ENCODE measurements at places on chromosomes 1 and 21. TPM values are rescaled to one million over a fixed set of nuclear protein-coding genes. Genes with fewer than 3 reads are reported as not detected.

The CTH gene
- total RNA-seq = 9.0 TPM

The GBP5 gene
- total RNA-seq = 67.2 TPM

The LENEP gene
- 0.72 TPM for total RNA-seq

The DLGAP3 gene
- total RNA-seq = 0.82 TPM

GRCh38 chr1:224378855-224379631 lies 22.4 kb downstream of the CNIH4 start:
- DNase-seq = no peak

DNA sequence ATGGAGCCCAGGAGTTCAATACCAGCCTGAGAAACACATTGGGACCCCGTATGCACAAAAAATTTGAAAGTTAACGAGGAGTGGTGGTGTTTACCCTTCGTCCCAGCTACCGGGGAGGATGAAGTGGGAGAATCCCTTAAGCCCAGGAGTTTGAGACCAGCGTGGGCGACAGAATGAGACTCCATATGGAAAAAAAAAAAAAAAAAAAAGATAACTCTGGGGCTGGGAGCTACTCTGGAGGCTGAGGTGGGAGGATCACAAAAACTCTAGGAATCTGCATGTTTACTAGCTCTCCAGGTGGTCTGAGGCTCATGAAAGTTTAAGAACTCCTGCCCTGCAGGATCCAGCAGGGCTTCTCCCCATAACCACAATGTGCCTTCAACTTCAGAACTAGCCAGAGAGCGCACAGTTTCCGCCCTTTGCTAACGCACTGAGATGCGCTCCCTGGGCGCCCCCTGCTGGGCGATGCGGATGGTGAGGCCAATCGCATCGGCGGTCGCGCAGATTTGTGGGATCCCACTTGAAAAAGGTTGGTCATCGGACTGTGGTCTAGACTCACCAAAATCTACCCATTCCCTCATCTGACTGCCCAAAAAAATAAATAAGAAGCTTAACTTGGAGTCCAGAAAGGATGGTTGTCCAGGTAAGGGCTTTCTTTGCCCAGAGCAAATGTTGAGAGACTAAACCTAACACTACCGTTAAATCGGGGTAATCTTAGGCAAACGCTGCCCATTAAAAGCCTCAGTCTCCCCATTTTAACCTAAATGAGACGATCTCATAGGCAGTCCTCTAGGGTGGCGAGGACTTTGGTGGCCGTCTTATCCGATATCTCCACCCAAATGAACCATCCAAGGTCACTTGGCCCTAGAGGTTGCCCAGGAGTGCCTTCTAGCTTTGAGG lies 8.8 kb downstream of the ZNF683 start:
- peak; percentile 87 for DNase-seq

GRCh38 chr1:205986861-205987260 lies 16.3 kb downstream of the RAB7B start:
- DNase-seq = no peak

DNA sequence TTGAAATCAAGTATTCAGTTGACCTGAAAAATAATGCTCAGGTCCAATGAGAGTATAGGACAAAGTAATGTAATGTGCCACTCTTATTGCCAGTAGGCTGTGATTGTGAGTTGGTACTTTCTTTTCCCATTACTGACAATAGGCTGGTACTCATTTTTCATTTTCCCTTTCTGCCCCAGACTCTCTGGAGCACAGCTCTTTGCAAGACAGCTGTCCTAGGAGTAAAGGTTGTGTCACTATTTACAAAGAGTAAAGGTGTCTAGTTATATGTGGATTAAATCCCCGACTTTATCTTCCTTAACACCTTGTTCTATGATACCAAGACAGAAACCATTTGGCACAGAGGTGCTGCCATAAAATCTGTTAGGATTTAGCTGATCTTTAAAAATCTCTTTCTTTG lies 32.3 kb upstream of the RASAL2 start:
- DNase-seq = no peak

- DNase-seq = no peak
Observed at GRCh38 chr1:119660253-119661083, 12.4 kb upstream of the ZNF697 start.
